ENCODE measurements at places on chromosomes 5 and 9. TPM values are rescaled to one million over a fixed set of nuclear protein-coding genes. Genes with fewer than 3 reads are reported as not detected.

SLC25A2 gene
- total RNA-seq, result 0.15 TPM

HTR1A gene
- total RNA-seq, result not detected

TXNDC8 gene
- total RNA-seq, result not detected

CBY3 gene
- not detected for total RNA-seq

NUTM2G gene
- total RNA-seq, result not detected

TAS2R1 gene
- total RNA-seq, result not detected

CNTLN gene
- total RNA-seq, result 5.9 TPM

SLC2A6 gene
- total RNA-seq, result 57.0 TPM
